ENCODE measurements at places on chromosomes 7 and 10. TPM values are rescaled to one million over a fixed set of nuclear protein-coding genes. Genes with fewer than 3 reads are reported as not detected.

POLR2J2 gene
- total RNA-seq: 2.0 TPM

NUTM2E gene
- total RNA-seq: not detected

MYL7 gene
- not detected for total RNA-seq

SCART1 gene
- 1.9 TPM for total RNA-seq

PRRT4 gene
- total RNA-seq: 3.4 TPM

MBL2 gene
- not detected for total RNA-seq

KLF14 gene
- total RNA-seq: 0.33 TPM

PRKG1 gene
- total RNA-seq: 17.2 TPM

PKD2L1 gene
- 1.2 TPM for total RNA-seq

AMZ1 gene
- total RNA-seq: 0.68 TPM

ASB10 gene
- not detected for total RNA-seq

OSBPL3 gene
- 4.9 TPM for total RNA-seq

PAPOLB gene
- 0.33 TPM for total RNA-seq

KLHDC10 gene
- total RNA-seq: 29.3 TPM

BICC1 gene
- 26.0 TPM for total RNA-seq

DGKB gene
- total RNA-seq: not detected

PLAU gene
- 11.1 TPM for total RNA-seq

STK31 gene
- 0.66 TPM for total RNA-seq

RBM20 gene
- total RNA-seq: 10.3 TPM

AASS gene
- total RNA-seq: 52.5 TPM

C7orf33 gene
- total RNA-seq: not detected

GNAI1 gene
- total RNA-seq: 111 TPM

GIMAP7 gene
- total RNA-seq: 13.6 TPM

SPDYE8 gene
- not detected for total RNA-seq

RPP30 gene
- 31.3 TPM for total RNA-seq

GPR22 gene
- not detected for total RNA-seq

SOSTDC1 gene
- not detected for total RNA-seq

HOXA4 gene
- total RNA-seq: 2.4 TPM

TUBAL3 gene
- total RNA-seq: not detected

GATA3 gene
- total RNA-seq: 8.3 TPM

SYT15 gene
- total RNA-seq: 7.9 TPM

BLVRA gene
- 75.5 TPM for total RNA-seq

STEAP1 gene
- 12.2 TPM for total RNA-seq

CARD11 gene
- total RNA-seq: 0.57 TPM

ENTPD1 gene
- total RNA-seq: 28.7 TPM

NME8 gene
- not detected for total RNA-seq

NEURL1 gene
- not detected for total RNA-seq

PDK4 gene
- 2,131 TPM for total RNA-seq

TMEM196 gene
- total RNA-seq: not detected

NKX2-3 gene
- not detected for total RNA-seq

PCLO gene
- 1.8 TPM for total RNA-seq

GPER1 gene
- 4.2 TPM for total RNA-seq

EPDR1 gene
- 39.3 TPM for total RNA-seq

HSPA12A gene
- 41.3 TPM for total RNA-seq
